T-helper 1 cell (primary cell): ENCODE measurements at places on chromosomes 7 and 10.

DNA sequence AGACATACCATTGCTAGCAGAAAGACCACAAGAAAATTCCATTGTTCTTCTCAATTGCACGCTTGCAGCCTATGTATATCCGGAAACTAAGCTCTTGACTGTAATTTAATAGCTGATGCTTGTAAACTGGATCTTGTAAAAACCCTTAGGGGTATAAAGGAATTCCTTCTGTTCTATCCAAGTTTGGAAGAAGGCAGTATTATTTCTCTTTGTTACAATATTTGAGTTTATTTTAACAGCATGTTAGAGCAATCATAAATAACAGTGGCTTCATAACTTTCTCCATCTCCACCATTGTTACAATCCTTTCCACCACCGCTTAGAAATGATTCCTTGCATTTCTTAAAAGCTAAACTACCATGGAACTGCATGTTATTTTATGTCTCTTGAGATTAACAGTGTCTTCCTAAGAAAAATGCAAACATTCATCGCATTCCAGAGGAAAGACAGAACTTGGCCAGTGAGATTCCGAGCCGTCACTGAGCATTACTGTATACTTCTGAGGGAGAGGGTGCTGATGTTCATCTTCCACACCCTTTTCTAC is 92.5 kb downstream of the TRIL start:
- no peak for DNase-seq

GRCh38 chr10:104589871-104590270 is 51.2 kb upstream of the SORCS3 start:
- no peak for DNase-seq

DNA sequence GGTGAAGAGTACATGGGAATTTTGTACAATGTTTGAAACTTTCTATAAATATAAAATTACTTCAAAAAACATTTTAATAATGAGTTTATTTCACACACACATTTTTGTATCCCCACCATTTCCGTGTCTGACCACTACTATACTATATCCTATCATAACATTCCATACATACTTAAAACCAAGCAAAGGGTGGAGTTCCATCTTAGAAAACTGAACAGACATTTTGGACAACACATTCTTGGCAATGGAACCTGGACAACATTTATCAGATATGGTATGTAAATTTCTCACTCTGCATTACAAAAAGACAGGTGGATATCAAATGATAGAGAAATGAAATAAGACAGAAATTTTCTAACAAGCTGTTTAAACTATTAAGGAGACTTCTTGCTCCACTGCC is 168.9 kb downstream of the TWIST1 start:
- no peak for DNase-seq

DNA sequence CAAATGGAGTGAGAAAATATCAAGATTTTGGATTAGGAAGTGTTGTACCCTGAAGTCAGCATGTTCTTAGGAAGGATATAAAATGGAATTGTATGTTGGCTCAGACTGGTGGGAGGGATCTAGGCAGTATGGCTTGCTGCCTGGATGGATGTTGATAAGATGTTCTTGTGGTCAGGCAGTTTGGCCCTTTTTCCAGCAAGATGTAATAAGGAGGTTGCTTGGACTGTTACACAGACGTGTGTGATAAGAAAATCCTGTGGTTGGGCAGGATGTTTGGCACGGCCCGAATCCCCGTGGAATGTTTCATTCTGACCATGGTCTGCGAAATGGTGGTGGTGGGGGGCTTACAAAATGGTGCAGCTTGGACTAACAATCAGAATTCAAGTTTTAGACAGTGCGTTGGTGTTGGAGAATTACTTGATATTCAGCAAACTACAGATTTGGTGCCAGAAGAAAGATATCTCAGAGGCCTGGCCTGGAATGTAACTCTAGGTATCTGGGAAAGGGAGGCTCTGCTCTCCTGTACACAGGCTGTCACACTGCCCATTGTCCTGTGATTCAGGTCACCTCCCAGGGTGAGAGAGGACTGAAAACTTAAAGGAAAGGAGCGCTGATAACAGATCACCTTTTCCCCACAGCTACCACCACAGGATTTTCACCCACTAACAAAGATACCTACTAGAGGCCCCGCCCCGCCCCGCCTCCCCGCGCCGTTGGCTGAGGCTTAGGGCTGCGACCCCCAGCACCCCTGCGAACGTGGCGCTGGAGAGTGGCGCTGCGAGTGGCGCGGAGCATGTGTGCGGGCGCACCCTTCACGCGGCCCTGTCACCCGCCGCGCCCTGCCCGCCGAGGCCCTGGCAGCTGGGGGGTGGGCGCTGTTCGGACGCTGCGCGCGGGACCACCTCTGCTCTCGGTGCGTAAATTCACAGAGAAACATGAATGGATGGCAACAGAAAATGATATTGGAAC is 19.3 kb upstream of the ZNF680 start:
- no peak for DNase-seq

- no peak for DNase-seq
Measured at GRCh38 chr7:100890653-100891567, 1.4 kb upstream of the UFSP1 start.

- no peak for DNase-seq
Measured at GRCh38 chr10:44301781-44302355, 83.0 kb downstream of the CXCL12 start.

- DNase-seq = no peak
Measured at GRCh38 chr7:29612596-29612995, 49.0 kb downstream of the PRR15 start.

GRCh38 chr10:53140506-53140905 is 367.9 kb upstream of the MBL2 start:
- DNase-seq = no peak

- no peak for DNase-seq
Measured at GRCh38 chr7:26928703-26929347, 64.4 kb upstream of the SKAP2 start.

DNA sequence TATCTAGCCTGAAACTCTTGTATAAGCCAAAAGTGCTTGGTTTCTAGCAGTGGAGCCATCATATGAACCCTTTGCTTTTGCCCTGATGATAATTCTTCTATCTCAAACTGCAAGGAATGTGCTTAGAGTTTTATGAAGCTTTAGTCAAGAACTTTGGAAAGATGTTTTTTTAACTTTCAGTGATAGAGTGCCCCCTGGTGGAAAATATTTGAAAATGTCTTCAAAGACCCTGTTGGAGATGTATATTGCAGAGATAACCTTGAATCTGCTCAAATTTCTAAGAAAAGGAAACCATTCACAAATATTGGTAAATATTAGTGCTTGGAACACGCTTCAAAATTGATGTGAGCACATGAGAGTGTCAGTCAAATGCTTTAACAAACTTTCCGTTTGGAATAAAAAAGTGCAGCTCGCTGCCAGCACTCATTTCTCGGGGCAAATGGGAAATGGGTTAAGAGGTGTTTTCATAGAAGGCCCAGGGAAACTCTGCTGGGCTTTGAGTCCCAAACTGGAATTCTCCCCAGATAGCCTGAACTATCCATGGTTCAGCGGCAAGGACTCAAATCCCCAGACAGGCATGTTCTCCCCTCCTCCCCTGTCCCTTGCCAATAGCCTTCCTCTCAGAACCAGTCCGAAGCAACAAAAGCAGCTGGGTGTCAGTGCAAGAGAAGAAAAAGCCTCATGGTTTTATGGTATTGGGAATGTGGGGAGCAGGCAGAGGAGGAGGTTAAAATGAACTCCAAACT is 129.3 kb downstream of the MYOF start:
- no peak for DNase-seq

DNA sequence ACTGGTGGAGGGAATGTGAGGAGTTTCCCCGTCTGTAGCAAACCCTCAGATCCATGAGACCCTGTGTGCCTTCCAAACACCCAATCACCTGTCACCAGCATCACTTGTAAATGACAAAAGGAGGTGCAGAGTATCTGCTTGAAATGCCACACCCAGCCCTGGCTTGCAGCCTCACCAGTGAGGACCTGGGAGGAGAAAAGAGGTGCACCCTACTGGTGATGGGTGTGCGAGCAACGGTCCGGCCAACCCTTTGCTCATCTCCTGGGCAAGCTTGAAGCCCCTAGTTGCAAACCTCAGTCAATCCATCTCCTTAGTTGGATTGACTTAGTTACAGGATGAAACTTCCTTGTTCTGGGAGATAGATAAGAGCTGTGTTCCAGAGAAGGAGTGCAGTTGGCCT is 62.4 kb upstream of the WAPL start:
- DNase-seq = no peak

DNA sequence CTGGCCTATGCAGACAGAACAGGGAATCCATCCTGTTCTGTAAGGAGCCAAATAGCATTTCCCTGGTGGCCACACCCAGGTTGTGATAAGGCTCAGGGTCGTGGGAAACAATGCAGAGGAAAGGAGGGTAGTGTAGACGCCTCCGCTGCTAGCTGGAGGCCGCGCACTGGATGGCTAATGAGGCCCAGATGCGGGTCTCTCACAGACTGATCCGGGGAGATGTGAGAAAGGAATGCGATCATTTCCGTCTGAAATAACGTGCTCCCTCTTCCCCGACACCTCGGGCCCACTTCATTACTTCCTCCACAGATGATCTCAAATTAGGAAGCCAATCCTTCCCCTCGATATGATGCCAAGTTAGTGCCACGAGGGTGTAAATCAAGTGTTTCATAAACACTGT is 203.3 kb downstream of the TAX1BP1 start:
- no peak for DNase-seq

DNA sequence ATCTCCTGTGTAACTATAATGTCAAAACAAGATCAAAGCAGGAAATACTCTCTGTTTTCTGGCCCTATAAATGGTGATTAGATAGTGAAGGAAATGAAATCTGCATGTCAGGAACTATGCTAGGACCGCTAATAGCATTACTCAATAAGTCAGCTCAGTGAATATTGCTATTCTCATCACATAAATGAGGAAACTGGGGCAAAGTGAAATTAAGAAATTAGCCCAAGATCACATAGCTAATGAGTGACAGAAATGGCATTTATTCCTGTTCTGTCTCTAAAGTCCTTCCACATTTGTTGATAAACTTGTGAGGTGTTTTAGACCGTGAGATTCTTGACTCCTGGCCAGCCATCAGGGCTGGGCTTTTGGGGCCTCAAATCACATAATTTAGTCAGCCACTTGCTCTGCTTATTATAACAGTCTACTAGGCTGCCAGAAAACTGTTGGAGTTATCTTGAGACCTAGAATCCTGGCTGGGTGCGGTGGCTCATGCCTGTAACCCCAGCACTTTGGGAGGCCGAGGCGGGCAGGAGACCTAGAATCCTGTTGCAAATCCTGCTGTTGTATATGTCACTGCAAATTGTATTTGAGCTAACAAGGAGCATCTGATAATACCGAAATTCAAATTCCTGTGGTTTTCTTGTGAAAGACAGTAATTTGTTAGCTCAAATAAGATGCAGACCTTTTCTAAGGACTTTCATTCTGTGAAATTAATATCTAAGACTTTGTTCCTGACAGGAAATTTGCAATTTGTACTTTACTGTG is 66.5 kb upstream of the SHTN1 start:
- no peak for DNase-seq

GRCh38 chr7:152967958-152968357 is 208.4 kb downstream of the ACTR3B start:
- DNase-seq = no peak

DNA sequence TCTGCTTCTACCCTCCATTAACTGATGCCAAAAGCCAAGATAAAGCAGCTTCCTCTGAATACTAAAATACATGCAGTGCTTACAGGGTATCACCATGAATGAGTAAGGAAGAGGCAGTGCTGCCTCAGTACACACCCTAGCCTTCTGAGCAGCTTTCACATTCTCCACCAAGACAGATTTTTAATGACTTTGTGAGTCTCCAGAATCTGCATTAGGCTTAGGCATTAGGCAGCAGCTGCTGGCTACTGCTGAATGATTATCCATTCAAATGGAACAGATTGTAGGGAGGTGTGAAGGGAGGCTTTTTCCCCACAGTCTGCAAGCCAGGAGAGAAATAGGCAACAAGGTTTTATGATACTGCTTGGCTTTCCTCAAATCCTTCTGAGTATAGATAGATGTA is 1226.7 kb upstream of the LRRN3 start:
- DNase-seq = no peak

DNA sequence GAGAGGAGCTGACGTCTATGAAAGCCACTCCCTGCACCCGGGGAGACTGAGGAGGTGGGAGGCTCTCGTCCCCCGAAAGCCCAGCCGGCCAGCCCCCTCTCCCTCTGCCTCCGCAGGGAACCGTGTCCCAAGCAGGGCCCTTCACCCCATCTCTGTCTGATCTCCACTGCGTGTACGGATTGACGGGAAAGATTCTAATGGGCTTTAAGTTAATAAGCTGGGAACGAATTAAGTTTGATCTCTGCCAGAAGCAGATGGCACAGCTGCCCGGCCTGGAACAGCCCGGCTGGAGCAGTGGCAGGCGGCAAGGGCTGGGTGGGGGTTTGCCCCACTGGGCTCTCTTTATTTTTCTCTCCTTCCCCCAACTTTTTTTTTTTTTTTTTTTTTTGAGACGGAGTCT is 6.1 kb upstream of the SLC29A4 start:
- no peak for DNase-seq

- no peak for DNase-seq
Measured at GRCh38 chr10:105656856-105657255, 1015.8 kb downstream of the SORCS3 start.

- no peak for DNase-seq
Measured at GRCh38 chr7:137633133-137633532, 213.6 kb downstream of the DGKI start.

DNA sequence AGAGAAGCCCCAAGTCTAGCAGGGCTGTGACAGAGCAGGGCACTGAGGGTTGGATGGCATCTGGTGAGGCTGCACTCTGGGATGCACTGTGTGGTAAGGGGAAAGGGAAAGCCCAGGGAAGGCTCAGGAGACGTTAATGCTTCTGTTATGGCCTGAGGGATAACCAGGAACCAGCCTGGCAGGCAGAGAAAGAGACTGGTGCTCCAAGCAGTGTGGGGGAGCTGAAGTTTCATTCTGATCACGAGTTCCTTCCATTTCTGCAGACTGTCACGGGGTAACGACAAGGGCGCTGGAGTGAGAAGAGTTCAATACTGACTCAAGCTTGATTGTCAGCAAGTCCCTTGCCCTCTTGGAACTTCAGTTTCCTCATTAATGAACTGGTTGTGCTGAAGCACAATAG is 730.9 kb downstream of the GRID1 start:
- no peak for DNase-seq

GRCh38 chr10:125082881-125083575 is 77.3 kb downstream of the CTBP2 start:
- no peak for DNase-seq

- DNase-seq = no peak
Measured at GRCh38 chr7:136884492-136884891, 16.0 kb downstream of the CHRM2 start.

DNA sequence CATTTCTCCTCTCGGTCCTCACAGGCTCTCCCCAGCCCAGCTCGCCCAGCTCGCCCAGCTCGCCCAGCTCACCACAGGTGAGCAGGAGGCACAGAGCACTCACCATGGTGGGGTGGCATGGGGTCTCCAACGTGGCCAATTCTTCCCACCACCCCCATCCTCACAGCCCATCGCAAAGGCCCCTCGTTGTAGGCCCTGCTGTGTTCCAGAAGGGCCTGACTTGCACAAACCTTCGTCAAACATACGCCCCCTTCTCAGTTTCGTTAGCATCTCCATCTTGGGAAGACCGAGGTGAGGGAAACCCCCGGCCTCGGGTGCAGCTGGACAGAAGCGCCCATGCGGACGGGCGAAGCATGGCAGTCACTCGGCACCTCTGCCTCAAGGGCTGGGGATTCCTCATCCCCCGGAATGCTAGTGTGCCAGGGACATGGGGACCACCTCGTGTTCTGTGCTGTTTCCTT is 304.6 kb downstream of the TNS3 start:
- DNase-seq = no peak

GRCh38 chr7:25545124-25546008 is 317.1 kb upstream of the NPVF start:
- no peak for DNase-seq
